Activated CD8-positive, alpha-beta memory T cell treated with anti-CD3 and anti-CD28 coated beads for 4 hours (primary cell): ENCODE measurements at places on chromosomes 7 and 10.

GRCh38 chr10:74854610-74855009 is 28.2 kb downstream of the KAT6B start:
- DNase-seq = no peak

DNA sequence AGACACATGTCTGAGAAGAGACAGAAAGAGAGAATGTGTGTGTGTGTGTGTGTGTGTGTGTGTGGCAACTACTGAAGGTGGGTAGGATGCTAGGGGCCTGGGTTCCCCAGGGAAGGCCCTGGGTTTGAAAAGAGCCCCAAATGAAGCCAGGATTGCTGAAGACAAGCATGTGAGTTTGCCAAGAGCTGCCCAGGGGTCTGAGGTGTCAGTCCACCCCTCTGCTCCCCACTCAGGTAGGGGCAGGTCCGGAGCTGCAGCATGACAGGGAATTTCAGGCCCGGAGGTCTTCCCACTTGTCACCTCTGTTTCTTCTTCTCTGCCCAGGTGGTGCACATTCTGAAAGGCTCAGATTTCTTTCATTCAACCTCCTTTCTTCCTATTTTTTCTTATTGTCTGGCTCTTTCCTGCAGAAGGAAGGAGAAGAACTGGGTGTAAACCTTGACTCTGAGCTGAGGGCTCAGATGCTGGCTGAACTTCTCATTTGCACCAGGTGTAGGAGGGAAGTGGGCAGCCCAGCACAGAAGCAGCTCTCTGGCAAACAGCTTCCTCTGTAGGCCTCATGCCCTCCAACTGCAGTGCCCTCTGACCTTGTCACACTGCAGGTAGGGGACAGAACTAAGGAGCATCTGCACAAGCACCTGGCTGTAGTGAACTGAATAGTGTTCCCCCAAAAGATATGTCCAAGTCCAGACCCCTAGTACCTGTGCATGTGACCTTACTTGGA is 79.6 kb upstream of the LRRC4 start:
- DNase-seq = no peak

- DNase-seq = no peak
These were observed 7.5 kb upstream of the SH2D4B start for GRCh38 chr10:80530251-80530650.

GRCh38 chr10:75408509-75408875 is 6.9 kb upstream of the ZNF503 start:
- DNase-seq = no peak

GRCh38 chr10:4111643-4112042 is 326.6 kb upstream of the KLF6 start:
- no peak for DNase-seq

DNA sequence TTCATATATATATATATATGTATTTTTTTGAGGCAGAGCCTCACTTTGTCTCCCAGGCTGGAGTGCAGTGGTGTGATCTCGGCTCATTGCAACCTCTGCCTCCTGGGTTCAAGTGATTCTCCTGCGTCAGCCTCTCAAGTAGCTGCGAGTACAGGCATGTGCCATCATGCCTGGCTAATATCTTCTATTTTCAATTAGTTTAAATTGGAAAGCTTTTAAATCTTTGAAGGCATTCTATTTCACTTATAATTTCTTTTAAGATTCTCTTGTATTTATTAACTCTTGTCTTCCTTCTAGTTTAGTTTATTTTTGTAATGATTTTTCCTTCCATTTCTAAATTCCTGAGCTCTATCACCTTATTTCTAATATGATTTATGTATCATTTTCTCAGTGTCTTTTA is 71.2 kb downstream of the TPST1 start:
- DNase-seq = no peak

GRCh38 chr7:50266635-50267386 is 37.7 kb upstream of the IKZF1 start:
- DNase-seq = peak; percentile 58

GRCh38 chr10:29227201-29227600 is 61.7 kb upstream of the LYZL1 start:
- no peak for DNase-seq

DNA sequence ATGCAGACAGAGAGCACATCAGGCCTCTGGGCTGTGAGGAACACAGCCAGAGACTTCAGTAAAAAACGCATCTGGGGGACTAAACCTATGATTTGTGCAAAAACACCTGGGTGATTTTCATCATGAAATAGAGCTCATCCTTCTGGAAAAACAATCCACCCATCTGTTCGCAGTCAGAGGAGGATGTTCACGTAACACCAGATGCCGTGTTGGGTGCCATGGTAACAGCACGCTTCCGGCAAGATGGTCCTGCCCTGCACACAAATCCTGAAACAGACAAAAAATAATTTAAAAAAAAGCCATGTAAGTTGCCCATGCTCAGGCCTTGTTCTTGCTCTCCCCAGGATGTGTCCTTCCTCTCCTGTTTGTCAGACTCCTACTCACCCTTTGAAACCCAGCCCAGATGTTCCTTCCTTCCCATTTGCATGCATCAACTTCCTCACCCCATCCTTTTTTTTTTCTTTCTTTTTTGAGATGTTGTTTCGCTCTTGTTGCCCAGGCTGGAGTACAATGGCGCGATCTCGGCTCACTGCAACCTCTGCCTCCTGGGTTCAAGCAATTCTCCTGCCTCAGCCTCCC is 28.3 kb upstream of the GNA12 start:
- DNase-seq = no peak

DNA sequence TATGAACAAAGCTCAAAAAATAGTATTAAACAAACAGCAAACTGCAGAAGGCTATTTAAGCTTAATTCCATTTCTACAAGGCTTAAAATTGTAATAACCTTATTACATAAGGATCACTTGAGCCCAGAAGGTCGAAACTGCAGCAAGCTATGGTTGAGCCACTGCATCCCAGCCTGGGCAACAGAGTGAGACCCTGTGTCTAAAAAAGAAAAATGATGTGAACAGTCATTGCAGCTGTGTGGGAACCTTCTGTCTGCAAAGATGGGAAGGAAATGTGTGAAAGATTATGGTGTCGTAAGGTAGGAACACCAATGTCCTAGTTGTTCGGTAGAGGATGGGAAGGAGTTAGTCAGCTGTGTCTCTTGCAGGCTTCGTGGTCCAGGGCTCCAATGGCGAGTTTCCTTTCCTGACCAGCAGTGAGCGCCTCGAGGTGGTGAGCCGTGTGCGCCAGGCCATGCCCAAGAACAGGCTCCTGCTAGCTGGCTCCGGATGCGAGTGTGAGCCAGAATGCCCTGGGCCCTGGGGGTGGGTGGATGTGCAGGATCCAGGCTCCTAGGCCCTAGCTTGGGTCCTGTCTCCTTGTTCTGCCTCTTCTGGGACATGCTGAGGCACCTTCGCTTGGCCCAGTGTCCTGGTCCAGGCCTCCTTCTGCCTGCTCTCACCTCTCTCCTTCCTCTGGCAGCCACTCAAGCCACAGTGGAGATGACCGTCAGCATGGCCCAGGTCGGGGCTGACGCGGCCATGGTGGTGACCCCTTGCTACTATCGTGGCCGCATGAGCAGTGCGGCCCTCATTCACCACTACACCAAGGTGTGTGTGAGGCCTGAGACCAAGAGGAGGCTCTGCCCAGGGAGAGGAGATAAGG is 9.1 kb downstream of the C10orf62 start:
- no peak for DNase-seq

DNA sequence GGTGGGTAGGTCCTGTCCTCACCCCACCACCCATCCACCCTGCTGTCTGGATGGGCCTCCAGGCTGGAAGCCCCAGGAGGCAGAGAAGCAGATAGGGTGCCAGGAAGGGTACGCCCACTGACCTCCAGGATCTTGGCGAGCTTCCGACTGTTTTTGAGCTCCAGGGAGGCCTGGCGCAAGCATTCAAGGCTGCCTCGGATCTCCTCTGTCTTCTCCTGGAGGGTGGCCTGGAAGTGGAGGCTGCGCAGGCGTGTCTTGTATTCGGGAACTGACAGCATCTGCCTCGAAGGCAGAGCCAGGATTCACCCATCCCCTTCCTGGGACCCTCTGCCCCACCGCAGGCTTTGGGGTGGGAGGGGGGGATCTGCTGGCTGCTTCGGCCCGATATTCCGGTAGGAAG is 48.4 kb downstream of the GRID2IP start:
- no peak for DNase-seq

DNA sequence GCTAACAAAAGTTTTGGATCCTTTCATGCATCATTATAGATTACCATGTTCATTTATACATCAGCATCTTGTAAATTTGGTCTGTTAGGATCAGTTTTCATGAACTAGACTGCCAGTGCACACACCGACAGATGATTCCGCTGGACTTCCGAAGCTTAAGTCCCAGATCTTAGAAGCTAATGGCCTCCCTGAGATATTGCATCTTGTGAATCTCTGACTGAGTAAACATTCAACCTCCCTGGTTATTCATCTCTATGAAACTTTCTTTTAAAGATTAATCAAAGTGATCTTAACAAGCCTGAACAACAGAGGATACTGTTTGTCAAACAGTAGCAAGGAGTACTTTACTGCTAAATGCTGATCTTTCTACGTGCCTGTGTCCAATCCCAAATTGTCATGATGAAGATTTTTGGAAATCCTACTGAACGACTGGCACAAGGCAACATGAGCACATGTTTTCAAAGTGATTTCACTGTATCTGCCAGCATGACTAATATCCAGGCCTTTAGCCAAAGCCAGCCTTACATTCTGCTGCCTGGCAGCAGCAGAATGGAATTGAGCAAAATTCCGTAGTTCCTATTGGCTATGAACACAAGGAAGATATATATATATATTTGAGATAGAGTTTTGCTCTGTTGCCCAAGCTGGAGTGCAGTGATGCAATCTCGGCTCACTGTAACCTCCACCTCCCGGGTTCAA is 91.3 kb upstream of the ANK3 start:
- DNase-seq = no peak

- no peak for DNase-seq
These were observed 15.5 kb downstream of the UBN2 start for GRCh38 chr7:139246494-139246893.

GRCh38 chr10:77197544-77197943 is 440.1 kb downstream of the KCNMA1 start:
- no peak for DNase-seq

DNA sequence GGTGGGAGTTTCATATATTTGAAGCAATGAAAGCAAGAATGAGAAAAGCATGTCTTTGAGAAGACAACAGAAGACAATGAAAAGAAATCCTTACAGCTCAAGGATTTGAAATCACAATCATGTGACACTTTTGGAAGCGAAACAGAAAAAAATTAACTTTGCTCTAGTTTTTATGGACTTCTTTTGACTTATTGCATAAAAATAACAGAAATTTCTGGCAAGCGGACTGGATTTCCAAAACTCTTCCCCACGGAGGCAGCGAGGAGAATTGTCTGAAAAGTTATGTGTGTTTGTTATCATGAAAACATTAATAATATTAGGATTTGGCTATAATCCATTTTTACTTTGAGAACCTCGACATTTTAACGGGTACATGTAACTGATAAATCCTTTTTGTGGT is 223.3 kb downstream of the LRMDA start:
- no peak for DNase-seq

DNA sequence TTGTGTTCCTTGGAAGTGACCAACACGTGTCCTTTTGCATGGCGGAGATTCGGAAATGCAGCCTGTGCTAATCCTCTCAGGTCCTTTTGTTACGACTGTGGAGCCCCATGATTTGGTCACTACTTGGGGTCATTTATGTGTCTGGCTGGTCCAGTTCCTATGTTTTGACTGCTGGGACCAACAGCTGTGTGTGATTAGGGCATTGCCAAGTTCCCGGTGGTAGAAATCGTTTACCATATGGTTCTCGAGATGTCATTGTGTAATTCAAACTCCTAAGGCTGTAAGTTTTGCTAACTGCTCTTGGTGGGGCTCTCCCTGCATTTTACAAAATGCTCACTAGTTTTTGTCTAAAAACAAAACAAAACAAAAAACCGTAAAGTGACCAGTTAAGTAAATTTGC is 62.0 kb downstream of the CCNY start:
- no peak for DNase-seq

GRCh38 chr10:31135171-31135570 is 103.5 kb upstream of the ZNF438 start:
- DNase-seq = no peak

GRCh38 chr10:95315509-95315908 is 24.7 kb upstream of the PDLIM1 start:
- no peak for DNase-seq

- no peak for DNase-seq
These were observed 58.3 kb downstream of the CFAP46 start for GRCh38 chr10:132884041-132884440.

GRCh38 chr7:70344726-70345125 is 746.5 kb downstream of the AUTS2 start:
- DNase-seq = no peak

DNA sequence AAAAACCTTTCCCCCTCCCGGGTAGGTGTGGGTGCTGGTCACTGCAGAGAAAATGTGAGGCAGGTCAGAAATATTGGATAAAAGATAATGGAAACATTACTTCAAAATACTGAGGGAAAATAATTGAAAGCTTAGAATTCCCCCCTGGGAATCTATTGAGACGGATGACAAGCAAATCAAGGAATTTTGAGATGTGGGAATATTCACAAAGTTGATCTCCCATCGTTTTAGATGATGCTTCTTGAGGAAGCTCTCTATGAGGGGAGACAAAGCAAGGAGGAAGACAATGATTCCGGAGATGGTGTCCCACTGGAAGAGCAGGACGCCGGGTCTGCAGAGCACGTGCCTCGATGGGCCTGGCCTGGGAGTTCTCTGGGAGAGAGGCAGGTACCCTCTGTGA is 211.0 kb downstream of the WDR37 start:
- DNase-seq = no peak

DNA sequence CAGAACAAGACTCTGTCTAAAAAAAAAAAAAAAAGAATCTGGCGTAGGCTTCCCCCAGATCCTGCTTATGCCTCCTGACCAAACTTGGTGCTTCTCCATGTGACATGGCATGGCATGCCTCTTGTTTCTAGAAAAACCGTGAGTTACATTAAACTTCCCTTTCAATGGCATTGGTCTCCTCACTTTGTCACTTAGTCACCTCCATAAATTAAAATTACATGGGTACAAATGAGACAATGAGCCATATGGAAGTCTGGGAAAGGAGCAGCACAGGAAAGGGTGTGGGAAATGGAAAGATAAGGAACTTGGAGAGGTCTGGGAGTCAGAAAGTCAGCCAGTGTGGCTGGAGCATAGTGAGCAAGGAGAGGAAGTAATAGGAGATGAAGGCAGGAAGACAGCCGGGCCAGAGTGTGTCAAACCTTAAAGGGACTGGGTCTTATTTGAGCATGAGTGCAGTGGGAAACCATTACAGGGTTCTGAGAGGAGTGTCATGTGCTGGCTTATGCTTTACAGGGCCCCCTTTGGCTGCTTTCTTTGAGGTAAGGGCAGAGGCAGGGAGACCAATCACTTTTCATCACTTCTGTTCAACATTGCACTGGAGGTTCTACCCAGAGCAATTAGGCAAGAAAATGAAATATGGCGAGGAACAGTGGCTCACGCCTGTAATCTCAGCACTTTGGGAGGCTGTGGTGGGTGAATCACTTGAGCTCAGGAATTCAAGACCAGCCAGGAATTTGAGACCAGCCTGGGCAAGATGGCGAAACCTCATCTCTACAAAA is 21.3 kb upstream of the ZMIZ2 start:
- DNase-seq = no peak
